ENCODE measurements at places on chromosomes 12 and 14. TPM values are rescaled to one million over a fixed set of nuclear protein-coding genes. Genes with fewer than 3 reads are reported as not detected.

Gene RD3L
- total RNA-seq, result not detected

GRCh38 chr12:123401753-123402683, 18.1 kb downstream of the KMT5A start:
- no peak for DNase-seq

Gene NYNRIN
- total RNA-seq, result 17.4 TPM

Gene KCNH3
- total RNA-seq, result not detected

DNA sequence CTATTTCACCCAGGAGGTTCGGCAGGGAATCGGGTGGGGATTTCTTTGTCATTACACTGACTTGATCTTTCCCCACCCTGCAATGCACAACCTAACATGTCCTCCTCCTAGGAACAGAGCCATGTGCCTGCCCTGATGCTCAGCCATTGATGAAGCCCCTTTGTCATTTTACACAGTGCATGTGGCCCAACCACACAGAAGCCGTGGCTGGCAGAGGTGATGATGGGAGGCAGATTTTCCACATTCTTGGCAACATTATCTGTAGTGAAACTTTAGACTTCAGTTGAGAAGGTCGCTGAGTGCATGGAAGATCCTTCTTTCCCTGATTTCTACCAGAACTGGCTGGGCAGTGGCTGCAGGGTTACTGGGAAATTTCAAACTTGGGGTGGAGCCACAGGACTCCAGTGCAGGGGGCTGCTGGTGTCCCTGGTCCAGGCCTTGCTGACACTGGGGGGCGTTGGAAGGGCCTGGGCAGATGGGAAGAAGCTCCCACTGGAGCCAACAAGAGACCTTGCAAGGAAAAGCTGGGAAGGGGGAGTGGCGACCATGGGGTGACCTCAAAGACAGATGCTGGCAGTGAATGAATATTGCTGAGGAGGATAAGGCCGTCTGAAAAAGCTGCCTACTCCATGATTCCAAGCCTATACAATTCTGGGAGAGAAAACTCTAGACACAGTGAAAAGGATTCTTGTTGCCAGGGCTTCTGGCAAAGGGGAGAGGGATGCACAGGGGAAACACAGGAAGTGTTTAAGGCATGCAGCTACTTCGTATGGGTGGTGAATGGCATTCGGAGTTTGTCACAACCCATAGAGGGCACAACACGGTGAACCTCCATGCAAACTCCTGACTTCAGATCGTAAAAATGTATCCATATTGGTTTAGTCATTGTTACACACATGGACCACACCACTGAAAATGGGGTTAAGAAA, 41.8 kb upstream of the P2RX7 start:
- DNase-seq, result no peak

DNA sequence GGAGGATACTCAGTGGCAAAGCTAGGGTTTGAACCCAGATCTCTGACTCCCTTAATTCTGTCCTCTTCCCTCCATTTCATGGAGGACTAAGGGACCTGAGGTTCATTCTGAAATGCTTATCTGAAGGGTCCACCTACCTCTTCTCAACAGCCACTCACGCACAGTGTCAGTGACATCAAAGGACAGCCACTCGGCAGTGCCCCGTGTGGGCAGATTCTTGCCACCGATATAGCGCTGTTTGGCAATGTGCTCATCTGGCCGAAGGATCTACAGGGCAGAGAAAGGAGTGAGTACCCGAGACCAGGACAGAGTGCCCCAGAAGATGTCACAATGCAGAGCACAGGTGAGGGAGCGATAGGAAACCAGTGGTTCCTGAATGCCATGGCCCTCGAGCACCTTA, 10.8 kb downstream of the TGFB3 start:
- DNase-seq, result no peak

GRCh38 chr12:48717252-48717695, 767 bp upstream of the CCNT1 start:
- DNase-seq, result no peak

Gene FGF6
- not detected for total RNA-seq

DNA sequence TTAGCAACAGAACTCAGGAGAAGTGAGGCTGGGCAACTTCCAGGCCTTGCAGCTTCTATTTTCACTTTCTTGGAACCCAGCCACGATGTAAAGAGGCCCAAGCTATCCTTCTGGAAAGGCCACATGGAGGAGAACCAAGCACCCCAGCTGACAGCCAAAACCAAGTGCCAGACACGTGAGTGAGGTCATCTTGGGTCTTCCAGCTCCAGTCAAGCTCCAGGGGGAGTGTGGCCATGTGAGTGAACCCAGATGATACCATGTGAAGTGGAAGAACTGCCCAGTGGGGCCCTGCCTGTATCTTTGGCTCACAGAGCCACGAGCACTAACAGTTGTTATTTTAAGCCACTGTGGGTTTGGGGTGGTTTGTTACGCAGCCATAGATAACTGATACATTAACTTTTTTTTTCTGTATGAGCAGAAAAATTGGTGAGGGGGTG, 126.8 kb upstream of the MAP1LC3B2 start:
- DNase-seq, result peak; percentile 83

DNA sequence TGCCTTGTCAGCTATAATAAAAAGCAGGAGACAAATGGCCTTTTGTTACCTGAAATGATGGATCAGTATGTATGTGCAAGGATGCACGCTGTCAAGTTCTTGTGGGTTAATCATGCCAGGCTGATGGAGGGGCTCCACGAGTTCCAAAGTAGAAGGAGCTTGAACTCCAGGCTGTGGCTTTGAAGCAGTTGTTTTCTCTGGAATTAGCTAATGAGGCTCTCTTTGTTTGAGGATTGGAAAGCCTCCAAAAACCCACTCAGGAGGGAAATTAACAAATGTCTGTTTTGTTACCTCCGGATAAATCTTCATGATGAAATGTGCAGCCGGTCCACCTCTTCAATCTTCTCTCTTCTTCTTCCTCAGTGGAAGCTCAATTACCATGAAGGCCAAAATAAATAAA, 605.5 kb downstream of the DIO2 start:
- no peak for DNase-seq

- DNase-seq, result peak; percentile 46
These were observed 3.8 kb downstream of the POMT2 start for GRCh38 chr14:77316872-77317301.

Gene SLC7A7
- total RNA-seq, result 16.1 TPM

Gene ANG
- total RNA-seq, result 13.3 TPM

- no peak for DNase-seq
These were observed 149.3 kb downstream of the DPF3 start for GRCh38 chr14:72744416-72745120.

Gene KCNK10
- 0.14 TPM for total RNA-seq

- no peak for DNase-seq
These were observed 1123.0 kb downstream of the LRFN5 start for GRCh38 chr14:42729681-42730080.

Data from sigmoid colon (tissue), 7 donors.